ENCODE measurements at places on chromosomes 12 and 14.

DNA sequence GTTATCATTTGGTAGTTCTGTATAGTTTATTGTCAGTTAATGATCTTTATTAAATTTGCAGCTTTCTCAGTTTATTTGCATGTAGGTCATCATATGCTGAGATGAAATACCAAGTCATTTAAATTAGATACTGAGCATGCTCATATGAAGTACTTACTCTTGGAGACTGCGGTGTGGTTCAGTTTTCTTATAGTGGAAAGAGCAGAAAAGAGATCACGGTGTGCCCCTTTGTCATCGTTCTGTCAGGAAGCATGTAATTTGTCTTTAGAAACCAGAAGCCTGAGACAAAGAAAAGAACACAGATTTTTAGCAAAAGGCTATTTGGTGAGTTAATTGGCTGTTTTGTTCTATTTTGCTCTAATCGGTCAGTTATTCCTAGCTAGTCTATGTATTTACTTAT is 75.6 kb downstream of the PLEKHA5 start:
- no peak for DNase-seq
- no peaks in the 10 kb centered on the region for H3K36me3 ChIP-seq
- H3K27me3 ChIP-seq, result no peaks in the 10 kb centered on the region
- H3K27ac ChIP-seq, result no peak overlapping the region
- no peak overlapping the region for H3K4me3 ChIP-seq

DNA sequence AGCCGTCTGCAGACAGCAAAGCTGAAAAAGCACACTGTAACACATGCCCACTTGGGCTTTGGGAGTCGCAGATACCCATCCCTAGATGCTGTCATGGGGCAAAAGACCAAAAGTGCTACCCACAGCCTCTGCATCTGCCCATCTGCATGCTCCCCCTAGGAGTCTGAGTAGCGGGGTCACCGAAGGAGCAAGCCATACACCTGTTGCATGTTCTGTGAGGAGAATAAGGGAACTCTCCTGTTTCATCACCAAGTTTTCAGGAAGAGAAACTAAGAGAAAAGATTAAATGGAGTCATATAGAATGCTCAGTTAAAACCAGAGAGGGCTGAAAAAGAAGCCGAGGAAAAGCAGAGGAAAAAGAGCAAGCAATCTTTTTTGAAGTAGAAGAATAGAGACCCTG is 13.7 kb upstream of the ST8SIA1 start:
- no peak for DNase-seq
- H3K27me3 ChIP-seq, result no peaks in the 10 kb centered on the region
- H3K27ac ChIP-seq, result no peak overlapping the region
- no peaks in the 10 kb centered on the region for H3K4me1 ChIP-seq
- H3K36me3 ChIP-seq, result no peaks in the 10 kb centered on the region
- H3K4me3 ChIP-seq, result no peak overlapping the region

GRCh38 chr12:65524666-65525065 is 246.2 kb downstream of the MSRB3 start:
- DNase-seq, result no peak
- H3K36me3 ChIP-seq, result no peaks in the 10 kb centered on the region
- no peaks in the 10 kb centered on the region for H3K4me1 ChIP-seq
- no peak overlapping the region for H3K4me3 ChIP-seq
- H3K27ac ChIP-seq, result no peak overlapping the region
- H3K27me3 ChIP-seq, result no peaks in the 10 kb centered on the region

- H3K27ac ChIP-seq, result no peak overlapping the region
- no peaks in the 10 kb centered on the region for H3K4me1 ChIP-seq
- DNase-seq, result no peak
- no peak overlapping the region for H3K4me3 ChIP-seq
- no peaks in the 10 kb centered on the region for H3K36me3 ChIP-seq
These were observed 121.3 kb upstream of the KRAS start for GRCh38 chr12:25372002-25372401.

GRCh38 chr14:77007975-77008421 is 20.5 kb downstream of the IRF2BPL start:
- no peak overlapping the region for H3K4me3 ChIP-seq
- DNase-seq, result peak; percentile 93
- H3K36me3 ChIP-seq, result no peaks in the 10 kb centered on the region
- H3K4me1 ChIP-seq, result peaks cover 15% of the 10 kb centered on the region
- H3K27me3 ChIP-seq, result no peaks in the 10 kb centered on the region

DNA sequence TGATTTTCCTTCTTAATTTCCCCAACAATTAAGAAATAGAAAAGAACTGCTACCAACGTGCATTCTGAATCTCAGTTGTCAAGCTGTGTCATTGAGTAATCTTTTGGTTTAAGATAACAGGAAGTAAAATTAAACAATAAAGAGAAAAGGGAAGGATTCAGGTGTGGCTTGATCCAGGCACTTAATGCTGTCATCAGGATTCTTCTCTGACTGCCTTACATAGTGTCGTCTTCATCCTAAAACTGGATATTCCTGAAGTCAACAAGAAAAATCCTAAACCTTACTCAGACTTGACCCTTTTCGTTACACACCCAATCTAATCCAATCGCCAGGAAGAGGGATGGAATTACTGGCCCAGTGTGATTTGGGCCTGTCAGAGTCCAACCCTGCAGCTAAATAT is 443.8 kb downstream of the MED13L start:
- H3K4me3 ChIP-seq, result no peak overlapping the region
- H3K36me3 ChIP-seq, result no peaks in the 10 kb centered on the region
- H3K27ac ChIP-seq, result no peak overlapping the region
- H3K4me1 ChIP-seq, result no peaks in the 10 kb centered on the region
- no peaks in the 10 kb centered on the region for H3K27me3 ChIP-seq

DNA sequence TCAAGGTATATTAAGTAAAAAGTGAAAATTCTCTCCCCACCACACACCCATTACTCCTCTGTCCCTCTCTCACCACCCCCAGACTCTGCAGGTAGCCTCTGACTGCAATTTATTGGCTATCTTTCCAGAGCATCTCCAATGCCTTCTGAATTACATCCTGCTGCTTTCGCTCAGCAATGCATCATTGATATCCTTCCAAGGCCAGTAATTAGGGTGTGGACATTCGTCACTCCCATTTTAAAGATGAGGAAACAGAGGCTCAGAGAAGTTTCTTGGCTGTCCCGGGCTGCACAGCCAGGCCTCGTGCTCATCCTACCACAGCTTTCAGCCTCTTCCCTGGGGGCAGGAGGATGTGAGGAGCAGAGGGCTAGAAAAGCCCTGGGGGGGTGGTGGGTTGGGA is 23.6 kb upstream of the PGF start:
- H3K4me1 ChIP-seq, result peaks cover 2% of the 10 kb centered on the region
- DNase-seq, result no peak
- peak overlapping the region; percentile 45 for H3K27ac ChIP-seq
- no peak overlapping the region for H3K4me3 ChIP-seq
- H3K27me3 ChIP-seq, result no peaks in the 10 kb centered on the region
- H3K36me3 ChIP-seq, result no peaks in the 10 kb centered on the region

DNA sequence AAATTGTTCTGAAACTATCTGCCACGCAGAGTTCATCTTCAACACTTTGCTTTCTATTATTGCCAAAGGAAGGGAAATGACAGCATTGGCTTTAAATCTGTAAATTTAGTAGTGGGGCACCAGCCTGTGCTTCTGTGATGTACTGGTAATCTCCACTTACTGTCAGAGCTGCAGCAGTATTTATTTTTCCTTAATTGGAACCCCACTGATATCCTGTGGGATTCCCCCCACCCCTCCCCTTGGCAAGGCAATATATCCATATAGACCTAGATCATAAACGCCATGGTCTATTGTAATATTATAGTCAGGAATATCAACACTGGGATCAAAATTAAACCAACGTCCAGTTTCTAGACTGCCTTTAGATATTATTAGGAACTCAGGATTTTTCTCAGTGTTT is 96.7 kb downstream of the RMST start:
- DNase-seq, result no peak
- H3K4me1 ChIP-seq, result no peaks in the 10 kb centered on the region
- H3K36me3 ChIP-seq, result no peaks in the 10 kb centered on the region
- no peak overlapping the region for H3K4me3 ChIP-seq
- no peaks in the 10 kb centered on the region for H3K27me3 ChIP-seq
- no peak overlapping the region for H3K27ac ChIP-seq

DNA sequence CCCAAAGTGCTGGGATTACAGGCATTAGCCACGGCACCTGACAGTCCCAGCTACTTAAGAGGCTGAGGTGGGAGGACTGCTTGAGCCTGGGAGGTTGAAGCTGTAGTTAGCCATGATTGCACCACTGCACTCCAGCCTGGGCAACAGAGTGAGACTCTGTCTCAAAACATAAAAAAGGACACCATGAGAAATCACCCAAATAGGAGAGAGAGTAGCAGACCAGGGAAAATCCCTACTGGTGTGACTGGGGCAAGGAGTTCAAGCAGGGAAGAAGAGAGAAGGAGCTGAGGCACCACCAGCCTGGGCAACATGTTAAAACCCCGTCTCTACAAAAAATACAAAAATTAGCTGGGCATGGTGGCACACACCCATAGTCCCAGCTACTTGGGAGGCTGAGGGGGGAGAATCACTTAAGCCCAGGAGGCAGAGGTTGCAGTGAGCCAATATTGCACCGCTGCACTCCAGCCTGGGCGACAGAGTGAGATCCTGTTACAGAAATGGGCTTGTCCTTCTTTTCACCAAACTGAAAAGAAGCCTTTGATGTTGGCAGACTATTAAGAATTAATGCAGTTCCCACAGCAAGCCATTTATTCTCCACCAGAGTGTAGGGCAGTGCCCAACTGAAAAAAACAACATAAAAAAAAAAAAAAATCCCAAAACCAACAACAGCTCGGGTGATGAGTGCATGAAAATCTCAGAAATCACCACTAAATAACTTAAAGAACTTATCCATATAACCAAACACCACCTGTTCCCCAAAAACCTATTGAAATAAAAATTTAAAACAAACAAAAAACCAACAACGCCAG is 4.5 kb upstream of the SRSF9 start:
- H3K36me3 ChIP-seq, result no peaks in the 10 kb centered on the region
- no peak overlapping the region for H3K4me3 ChIP-seq
- no peak for DNase-seq

GRCh38 chr12:644818-645552 is 18.3 kb downstream of the NINJ2 start:
- no peak for DNase-seq
- no peaks in the 10 kb centered on the region for H3K36me3 ChIP-seq
- no peak overlapping the region for H3K4me3 ChIP-seq
- H3K27me3 ChIP-seq, result no peaks in the 10 kb centered on the region
- peaks cover 5% of the 10 kb centered on the region for H3K4me1 ChIP-seq

DNA sequence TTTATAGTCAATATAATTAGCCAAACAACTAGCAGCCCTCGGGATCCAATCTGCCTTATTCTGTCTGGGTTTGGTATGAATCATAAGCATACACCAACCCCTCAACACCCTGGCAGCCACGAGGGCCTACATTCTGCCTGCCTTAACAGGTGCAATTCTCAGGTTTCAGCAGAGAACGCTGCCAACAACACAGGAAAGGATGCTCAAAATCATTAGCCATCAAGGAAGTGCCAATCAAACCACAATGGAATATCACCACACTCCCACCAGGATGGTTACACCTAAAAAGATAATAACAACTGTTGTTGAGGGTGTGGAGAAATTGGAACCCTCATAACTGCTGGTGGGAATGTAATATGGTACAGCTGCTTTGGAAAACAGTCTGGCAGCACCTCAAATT is 122.8 kb downstream of the TTC7B start:
- no peaks in the 10 kb centered on the region for H3K36me3 ChIP-seq
- DNase-seq, result no peak
- H3K4me1 ChIP-seq, result no peaks in the 10 kb centered on the region
- no peak overlapping the region for H3K4me3 ChIP-seq

DNA sequence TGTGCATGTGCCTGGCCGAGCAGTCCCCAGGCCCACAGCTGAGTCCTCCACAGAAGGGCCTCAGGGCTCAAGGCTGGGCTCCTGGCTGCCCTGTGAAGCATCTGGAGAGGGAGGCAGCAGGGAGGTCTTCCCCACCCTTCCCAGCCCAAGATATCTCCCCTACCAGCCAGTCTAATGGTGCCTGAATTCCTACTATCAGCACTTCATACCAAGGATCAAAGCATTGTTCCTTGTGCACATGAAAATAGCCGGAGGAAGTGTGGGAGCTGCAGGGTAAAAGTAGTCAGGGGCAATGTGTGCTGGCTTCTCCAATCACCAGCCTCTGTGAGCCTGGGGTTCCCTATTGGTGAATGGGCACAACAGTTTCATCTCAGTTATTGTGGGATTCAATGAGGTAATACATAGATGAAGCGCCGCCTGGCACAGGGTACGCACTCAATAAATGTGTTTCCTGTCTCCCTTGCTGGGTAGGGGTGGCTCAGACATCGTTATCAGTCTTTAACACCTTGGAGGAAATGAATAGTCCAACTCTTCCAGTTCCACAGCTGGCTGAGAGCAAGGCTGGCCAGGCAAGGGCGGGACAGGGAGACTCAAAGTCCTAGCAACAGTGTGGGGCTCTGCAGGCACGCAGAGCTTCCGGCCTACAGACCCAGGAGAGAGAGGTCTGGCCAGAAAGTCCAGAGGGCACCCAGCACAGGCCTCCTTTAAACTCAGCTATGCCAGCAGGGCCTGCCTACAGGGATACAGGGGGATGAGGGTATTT is 39.1 kb upstream of the PNMA1 start:
- H3K4me1 ChIP-seq, result peaks cover 46% of the 10 kb centered on the region
- H3K36me3 ChIP-seq, result no peaks in the 10 kb centered on the region
- DNase-seq, result no peak
- H3K4me3 ChIP-seq, result peak overlapping the region; percentile 26
- peak overlapping the region; percentile 96 for H3K27ac ChIP-seq

DNA sequence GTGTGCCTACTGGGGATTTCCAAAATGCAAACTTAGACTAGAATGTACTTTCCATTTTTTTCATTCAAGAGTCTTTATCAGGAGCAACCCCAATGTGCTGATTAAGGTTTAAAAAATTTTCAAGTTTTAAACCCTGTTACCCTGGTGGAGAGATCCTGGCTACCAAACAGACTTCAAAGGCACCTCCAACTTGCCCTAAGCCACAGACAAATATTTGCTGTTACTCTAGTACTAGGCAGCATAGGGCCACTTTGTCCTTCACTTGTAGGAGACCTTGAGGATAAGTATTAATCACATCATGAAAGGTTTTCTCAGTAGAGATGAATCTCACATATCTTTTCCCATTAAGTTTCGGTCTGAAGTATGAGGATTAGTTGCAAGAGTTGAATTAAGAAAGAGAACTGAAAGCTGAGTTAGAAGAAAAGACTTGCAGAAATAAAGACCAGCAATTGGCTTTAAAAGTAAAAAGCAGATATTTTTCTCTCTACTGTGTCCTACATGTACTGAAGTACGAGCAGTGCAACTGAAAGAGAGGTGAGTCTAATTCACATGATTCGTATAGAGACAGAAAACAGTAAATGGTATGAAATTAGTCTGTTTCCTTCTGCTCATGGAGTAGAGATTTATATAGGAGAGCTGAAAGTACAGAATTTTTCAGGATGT is 28.3 kb downstream of the NTN4 start:
- no peaks in the 10 kb centered on the region for H3K27me3 ChIP-seq
- no peak for DNase-seq
